ENCODE measurements at places on chromosomes 11 and 22.

DNA sequence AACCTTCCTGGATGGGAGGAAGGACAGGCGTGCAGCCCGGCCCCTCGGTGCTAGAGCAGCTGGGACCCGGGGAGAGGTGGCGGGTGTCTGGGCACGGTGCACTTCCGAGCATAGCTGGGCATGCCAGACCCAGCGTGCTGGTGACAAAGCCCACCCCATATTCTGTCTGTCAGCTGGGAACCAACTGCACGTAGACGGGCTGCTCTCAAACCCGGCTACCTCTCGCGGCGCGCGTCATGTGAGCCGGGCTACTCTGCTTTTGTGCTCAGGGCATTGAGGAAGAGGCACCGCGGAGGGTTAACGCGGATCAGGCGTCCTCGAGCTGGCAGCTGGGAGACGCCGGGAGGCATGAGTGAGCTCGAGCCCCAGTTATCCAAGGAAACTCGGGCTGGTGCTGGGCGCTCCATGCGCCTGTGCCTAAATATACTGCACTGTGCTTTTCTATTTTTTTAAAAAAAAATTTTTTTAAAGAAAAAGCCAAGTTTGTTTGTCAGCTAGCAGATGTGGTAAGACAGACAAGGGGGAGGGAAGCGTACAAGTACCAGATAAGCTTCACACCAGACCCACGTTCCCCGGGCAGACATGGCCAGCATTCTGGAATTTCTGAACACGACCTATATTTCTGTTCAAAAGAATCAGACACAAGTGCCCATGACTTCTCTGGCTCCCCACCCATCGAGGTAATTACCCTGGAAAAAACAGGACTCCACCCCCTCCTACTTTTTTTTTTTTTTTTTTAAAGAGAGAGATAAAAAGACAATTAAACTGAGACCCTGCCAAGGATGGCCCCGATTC, 425.6 kb downstream of the SHANK2 start:
- DNase-seq = no peak

DNA sequence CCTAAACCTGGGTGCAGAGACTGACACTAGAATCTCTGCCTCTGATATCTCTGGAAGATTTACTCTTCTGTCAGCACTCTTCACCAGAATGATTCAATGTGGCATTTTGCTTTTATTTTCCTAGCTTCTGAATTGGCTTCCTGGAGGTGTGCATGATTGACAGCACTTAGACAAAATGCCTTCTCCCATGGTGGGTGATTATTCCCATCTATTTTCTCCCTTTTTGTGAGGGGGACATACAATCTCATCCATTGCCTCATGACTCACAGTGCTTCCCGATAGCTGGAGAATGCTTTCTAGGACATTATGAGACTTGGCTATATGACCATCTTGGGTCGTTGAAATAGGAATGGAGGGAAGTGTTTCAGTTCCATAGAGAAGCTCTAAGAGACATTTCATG, 4.0 kb upstream of the TRIM68 start:
- DNase-seq = no peak

DNA sequence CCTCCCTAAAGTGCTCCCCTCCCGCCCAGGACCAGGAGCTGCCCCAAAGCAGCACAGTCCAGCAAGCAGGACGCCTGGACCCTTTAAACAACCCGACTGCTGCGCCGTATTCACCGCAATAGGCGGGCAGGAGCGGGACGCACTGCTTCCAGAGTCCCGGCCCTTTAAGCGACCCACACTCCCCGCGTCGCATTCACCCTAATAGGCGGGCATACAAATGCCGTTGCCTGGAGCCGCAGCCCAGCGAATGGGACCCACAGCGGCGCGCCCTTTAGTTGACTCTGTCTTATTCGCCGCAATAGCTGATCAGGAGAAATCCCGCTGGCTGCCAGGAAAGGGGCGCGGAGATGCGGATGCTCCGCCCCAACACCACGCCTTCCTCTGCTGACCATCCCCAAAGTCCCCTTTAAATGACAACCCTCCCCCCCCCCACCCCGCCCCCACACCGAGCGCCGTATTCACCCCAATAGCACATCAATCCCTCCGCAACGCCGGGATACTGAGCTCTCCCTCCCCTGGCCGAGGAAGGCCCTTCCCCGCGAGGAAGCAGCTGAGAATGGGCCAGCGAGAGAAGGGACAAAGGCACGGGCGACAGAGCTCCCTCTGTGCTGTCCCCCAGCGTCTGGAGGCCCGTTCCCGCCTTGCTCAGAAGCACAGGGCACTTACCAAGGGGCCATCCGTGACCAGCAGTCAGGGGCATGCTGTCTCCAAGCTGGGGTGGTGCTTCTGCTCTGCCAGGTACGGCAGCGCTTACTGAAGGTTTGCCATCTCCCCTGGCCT, 4.7 kb downstream of the OSBPL5 start:
- peak; percentile 28 for DNase-seq

DNA sequence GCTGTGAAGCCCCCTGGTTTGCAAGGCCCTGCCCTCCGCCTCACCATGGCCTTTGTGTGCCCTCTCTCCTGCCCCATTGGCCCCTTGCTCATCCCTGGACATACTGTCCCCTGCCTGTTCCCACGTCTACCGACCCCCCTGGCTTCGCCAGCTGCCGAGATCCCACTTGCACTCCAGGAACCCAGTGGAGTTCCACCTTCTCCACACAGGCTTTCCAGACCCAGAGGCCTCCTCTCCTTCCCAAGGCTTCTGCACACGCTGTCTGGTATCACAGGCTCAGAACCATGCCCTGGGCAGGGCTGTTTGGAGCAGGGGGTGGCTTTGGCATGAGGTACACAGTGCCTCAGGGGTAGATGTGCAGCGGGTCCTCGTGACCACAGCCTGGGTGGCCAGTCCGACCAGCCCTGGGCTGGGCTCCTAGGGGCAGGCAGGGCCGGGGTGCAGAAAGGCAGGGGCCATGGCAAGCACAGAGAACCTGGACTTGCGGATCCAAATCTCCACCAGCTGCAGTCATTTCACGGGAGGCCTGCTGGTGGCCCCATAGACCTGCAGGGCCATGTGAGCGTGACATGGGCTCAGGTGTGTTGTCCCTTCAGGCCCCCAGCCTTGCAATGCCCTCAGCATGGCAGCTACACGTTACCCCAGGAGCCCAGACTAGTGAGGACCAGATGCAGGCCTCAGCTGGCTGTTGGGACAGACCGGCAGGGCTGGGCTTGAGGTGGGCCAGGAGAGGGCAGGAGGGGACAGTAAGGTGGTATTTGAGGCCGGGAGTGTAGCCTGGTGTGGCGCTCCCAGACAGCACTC, 9.5 kb downstream of the GRK2 start:
- DNase-seq = peak; percentile 37

GRCh38 chr11:2780850-2781407, 81.1 kb upstream of the KCNQ1OT1 start:
- no peak for DNase-seq

DNA sequence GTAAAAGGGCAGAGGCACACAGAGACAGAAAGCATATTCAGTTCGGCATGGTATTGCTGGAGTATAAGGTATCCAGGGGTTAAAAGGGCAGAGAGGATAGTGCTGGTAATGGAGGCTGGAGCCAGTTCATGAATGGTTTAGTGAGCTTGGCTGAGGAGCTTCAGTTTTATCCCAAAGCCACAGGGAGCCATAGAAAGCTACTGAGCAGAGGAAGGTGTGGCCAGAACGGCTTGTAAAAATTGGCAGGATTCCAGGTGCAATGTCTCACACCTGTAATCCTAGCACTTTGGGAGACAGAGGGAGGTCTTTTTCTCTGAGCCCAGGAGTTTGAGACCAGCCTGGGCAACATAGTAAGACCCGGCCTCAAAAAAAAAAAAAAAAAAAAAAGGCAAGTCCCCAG, 186.1 kb downstream of the MYO18B start:
- DNase-seq = no peak

DNA sequence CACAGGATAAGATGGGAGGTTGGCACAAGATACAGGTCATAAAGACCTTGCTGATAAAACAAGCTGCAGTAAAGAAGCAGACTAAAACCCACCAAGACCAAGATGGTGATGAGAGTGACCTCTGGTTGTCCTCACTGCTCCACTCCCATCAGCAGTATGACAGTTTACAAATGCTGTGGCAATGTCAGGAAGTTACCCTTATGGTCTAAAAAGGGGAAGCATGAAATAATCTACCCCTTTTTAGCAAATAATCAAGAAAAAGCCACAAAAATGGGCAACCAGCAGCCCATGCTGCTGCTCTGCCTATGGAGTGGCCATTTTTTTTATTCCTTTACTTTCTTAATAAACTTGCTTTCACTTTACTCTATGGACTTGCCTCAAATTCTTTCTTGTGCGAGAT, 8.7 kb upstream of the PIWIL4 start:
- DNase-seq = no peak

GRCh38 chr11:21912285-21912684, 280.6 kb upstream of the ANO5 start:
- DNase-seq = no peak

DNA sequence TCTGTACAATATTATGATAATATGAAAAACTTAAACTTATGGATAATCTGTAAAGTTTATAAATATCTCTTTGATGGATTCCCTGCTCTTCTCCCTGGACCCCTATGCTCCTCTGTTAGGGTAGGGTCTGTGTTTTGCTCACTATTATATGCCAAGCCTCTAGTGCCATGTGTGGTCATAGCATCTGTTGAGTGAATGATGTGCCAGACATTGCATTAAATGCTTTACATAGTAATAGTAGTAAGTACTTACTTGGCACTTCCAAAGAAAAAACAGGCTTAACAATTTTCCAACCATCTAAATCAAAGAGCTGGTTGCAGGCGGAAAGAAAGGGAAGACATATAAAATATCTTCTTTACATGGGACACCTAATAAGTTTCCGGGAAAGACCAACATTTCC, 46.8 kb downstream of the LGR4 start:
- DNase-seq = no peak

DNA sequence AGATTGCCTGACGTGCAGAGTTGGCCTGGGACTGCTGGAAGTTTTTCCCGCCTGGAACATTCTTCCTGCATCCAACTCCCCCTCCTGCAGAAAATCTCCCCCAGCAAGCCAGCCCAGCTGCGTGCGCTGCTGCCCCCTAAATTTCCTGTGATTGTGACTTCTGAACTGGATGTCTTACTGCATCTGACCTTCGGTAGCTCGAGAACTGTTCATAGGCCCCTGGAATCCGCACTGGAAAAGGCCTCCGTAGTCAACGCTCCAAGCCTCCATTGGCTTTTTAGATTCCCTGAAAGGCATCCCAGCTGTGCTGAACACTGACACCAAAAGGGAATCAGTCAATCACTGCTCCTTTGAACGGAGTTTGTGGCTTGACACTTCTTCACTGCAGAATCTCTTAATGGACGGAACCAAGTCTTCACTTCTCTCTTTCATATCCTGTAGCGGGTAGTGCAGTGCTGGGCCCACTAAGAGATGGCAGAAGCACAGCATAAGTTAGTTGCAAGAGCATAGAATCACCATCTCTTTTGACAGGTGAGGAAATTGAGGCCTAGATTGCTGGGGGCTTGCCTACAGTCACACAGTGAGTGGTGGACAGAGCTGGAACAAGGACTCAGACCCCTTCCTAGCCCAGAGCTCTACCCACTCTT, 14.2 kb upstream of the RASD2 start:
- DNase-seq = no peak

DNA sequence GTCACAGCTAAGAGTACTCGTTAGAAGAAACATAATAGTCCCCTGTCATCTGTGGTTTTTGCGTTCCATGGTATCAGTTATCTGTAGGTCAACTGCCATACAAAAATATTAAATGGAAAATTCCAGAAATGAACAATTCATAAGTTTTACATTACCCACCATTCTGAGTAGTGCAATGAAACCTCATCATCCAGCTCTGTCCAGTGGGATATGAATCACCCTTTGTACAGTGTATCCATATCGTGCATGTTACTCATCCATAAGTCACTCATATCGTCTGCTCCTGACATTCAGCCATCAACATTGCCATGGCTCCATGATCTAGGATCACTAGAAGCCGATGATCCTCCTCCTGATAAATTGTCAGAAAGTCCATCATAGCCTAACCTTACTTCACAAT, 174.9 kb upstream of the C11orf87 start:
- DNase-seq = no peak

- DNase-seq = no peak
These were observed 156.4 kb upstream of the PITPNB start for GRCh38 chr22:28075358-28075981.

- DNase-seq = no peak
These were observed 46.4 kb downstream of the RAB30 start for GRCh38 chr11:83025267-83025704.

- DNase-seq = no peak
These were observed 35.2 kb upstream of the PARVG start for GRCh38 chr22:44145544-44145943.
